ENCODE measurements at places on chromosomes 5 and 9. TPM values are rescaled to one million over a fixed set of nuclear protein-coding genes. Genes with fewer than 3 reads are reported as not detected.

GRCh38 chr9:100222674-100223073 is 123.6 kb downstream of the INVS start:
- DNase-seq, result peak; percentile 64

- DNase-seq, result no peak
Measured at GRCh38 chr5:39428640-39429039, 3.9 kb upstream of the DAB2 start.

DNA sequence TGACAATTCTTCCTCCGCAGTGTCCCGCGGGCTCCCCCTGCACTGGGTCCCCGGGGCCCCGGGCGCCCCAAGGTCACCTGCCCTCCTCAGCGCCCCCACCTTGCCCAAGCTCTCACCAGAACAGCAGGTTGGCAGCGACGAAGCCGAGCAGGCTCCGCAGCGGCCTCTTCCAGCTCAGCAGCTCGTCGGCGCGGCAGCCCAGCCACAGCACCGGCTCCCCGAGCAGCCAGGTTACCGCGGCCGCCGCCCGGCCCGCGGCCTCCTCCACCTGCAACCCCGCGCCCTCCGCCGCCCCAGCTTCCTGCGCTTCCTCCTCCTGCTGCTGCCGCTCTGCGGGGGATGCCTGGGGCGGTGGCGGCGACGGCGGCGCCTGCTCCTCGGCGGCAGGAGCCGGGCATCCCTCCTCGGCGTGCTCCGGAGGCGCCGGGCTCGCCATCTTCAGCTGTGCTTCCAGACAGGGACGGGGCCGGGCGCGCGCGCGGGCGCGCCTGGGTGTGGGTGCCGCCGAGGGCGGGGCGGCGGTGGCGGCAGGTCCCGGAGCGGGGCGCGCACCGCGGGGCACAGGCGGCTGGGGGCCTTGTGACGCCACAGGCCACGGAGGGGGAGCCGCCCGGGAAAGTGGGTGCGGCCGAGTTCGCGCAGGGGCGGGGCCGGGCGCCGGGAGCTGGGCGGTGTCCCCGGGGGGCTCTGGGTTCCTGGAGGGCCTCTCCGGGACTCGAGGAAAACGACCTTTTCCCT is at the start of gene RETREG1:
TSS of gene RETREG1 (minus strand) at position 462 of the 738 bp plus-strand sequence. CDS start at position 436, 26 bp downstream.
- peak; percentile 30 for DNase-seq

DNA sequence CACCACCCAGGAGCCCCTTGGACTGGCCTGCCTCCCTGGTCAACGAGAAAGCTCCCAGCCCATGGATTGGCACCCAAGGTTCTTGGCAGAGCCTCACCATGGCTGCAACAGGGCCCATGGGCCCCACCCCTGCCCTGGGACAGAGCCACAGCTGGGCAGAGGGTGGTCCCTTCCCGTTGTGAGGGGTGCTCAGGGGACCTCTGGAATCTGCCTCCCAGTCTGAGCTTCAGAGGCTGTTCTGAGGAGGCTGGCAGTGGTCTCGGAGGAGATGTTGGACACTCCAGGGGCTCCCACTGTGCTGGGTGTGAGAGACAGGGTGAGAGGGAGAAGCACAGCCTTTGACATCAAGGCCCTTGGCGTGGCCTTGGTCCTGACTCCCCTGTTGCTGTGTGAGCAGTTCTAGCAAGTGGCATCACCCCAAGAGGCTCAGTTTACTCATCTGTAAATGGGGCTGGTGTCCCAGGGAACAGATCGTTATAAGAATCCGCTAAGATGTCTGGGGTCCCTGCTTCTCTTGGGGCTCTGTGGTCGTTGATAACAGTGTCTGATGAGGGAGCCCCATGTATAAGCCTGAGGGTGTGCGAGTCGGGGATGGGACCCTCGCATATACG is 33.0 kb downstream of the LHX3 start:
- no peak for DNase-seq

DNA sequence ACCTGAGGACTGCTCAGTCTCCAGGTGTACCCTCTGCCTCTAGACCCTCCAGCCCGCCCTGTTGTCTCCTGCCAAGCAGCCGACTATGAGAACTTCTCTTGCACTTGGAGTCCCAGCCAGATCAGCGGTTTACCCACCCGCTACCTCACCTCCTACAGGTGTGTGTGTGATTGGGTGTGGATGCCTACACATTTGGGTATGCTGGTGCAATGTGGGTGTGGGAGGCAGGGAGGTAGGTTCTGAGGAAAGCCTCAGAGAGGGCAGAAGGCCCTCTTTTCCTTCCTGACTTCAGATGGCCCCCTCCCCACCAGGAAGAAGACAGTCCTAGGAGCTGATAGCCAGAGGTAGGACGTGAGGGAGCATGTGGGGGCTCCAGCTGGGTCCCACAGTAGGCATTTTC is 5.0 kb downstream of the IL11RA start:
- DNase-seq, result no peak

DNA sequence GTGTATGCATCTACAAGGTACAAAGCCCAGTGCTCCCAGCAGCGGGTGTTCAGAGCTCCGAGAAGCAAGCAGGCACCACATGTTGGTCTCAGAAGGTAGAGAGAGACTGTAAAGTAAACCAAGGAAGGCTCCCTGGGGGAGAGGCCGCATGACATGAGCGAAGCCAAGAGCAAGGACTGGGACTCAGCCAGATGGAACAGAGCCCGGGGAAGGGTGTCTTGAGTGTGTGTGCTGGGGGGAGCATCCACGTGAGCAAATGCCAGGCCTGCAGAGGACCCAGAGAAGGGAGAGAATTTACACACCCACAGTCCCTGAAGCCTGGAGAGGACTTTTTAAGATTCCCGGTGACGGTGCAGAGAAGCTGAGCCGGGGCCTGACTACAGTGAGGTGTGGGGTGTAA is 15.2 kb upstream of the KCNIP1 start:
- no peak for DNase-seq

- DNase-seq, result peak; percentile 97
Measured at GRCh38 chr5:33641744-33642505, 201.2 kb downstream of the TARS1 start.

- peak; percentile 13 for DNase-seq
Measured at GRCh38 chr5:156094001-156094400, 233.0 kb upstream of the SGCD start.

DNA sequence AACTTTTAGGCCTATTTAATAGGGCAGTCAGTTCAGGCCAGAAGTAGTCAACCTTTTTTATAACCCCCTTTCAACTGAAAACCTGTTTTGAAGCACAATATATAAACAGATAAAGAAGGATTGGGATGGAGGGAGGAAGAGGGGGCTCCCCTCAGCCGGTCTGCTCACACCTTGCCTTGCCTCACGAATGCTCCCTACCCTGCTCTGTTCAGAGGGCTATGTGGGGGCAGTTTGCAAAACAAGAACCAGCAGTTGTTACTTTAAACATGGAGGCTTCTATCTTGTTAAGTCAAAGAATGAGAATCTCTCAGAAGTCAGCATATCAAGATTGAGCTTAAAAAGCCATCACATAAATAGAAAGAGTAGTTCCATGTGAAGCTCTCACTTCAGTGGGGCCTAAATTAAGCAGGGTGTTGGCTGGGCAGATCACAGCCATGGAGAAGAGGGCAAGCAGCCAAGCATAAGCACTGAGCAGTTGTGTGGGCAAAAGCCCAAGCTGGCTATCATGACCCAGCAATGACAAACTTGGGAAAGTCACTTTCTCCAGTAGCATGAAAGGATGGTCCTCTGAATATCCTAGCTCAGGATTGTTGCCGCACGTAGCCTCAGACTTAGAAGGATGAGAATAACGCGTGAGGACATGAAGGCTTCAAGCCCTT is 70.6 kb downstream of the ALDH1A1 start:
- DNase-seq, result no peak

GRCh38 chr5:9339206-9339818 is 206.6 kb downstream of the SEMA5A start:
- DNase-seq, result no peak

- DNase-seq, result no peak
Measured at GRCh38 chr9:111027798-111028197, 10.5 kb downstream of the LPAR1 start.

GRCh38 chr5:38515092-38515491 is 41.4 kb downstream of the LIFR start:
- no peak for DNase-seq

DNA sequence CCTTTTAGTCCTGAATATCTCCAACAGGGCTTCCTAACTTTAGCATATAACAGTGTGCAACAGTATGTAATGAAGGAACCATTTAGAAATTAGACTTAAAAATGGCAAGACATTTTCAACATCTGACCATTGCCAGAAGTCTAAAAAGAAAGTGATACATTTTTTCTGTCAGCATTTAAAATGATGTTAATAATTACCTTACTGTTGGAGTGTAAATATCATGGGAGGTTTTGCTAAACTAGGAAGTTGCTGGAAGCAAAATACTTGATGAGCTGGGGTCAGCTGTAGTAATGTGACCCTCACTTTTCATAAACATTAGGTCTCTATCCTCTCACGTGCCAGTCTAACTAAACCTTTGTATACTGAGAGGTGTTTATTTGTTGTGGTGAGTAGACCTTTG is 68.8 kb downstream of the NTRK2 start:
- no peak for DNase-seq

- DNase-seq, result no peak
Measured at GRCh38 chr5:39726467-39726866, 301.7 kb upstream of the DAB2 start.

DNA sequence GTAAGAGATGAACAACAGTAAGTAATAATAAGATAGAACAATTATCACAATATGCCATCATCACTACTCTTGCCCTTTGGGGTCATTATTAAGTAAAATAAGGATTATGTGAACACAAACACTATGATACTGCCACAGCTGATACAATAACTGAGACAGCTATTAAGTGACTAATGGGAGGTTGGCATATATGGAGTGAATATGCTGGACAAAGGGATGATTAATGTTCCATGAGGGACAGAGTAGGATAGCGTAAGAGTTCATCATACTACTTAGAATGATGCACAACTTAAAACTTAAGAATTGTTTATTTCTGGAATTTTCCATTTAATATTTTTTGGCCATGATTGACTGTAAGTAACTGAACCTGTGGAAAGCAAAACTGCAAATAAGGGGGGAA is 16.6 kb downstream of the POU5F2 start:
- DNase-seq, result no peak

DNA sequence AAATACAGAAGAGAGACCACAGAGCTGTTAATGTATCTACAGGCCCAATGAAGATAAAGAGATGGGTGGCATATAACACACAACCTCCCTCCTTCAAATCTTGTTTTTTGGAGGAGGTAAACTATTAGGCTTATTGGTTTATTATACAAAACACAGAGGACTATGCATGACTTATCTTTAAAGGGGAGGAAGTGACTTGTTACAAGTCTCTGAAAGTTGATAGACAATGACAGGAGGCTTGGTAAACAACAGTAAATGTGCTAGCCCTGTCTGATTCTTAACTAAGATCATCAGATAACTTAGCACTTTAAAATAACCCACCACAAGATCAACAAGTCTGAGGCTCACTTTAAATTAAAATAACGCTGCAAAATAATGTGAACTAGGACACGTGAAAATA is 219.0 kb downstream of the MLLT3 start:
- no peak for DNase-seq

C1QTNF3 gene
- 1.3 TPM for total RNA-seq

STPG3 gene
- not detected for total RNA-seq

BTNL8 gene
- not detected for total RNA-seq

PCDHGA10 gene
- 0.71 TPM for total RNA-seq

MZB1 gene
- not detected for total RNA-seq

CXCL14 gene
- 0.62 TPM for total RNA-seq

FNIP1 gene
- total RNA-seq, result 26.4 TPM

All from M059J (cell line).